ENCODE measurements at places on chromosomes 12 and 14. TPM values are rescaled to one million over a fixed set of nuclear protein-coding genes. Genes with fewer than 3 reads are reported as not detected.

GRCh38 chr14:87148655-87149054, 844.3 kb downstream of the GALC start:
- no peak for DNase-seq

DNA sequence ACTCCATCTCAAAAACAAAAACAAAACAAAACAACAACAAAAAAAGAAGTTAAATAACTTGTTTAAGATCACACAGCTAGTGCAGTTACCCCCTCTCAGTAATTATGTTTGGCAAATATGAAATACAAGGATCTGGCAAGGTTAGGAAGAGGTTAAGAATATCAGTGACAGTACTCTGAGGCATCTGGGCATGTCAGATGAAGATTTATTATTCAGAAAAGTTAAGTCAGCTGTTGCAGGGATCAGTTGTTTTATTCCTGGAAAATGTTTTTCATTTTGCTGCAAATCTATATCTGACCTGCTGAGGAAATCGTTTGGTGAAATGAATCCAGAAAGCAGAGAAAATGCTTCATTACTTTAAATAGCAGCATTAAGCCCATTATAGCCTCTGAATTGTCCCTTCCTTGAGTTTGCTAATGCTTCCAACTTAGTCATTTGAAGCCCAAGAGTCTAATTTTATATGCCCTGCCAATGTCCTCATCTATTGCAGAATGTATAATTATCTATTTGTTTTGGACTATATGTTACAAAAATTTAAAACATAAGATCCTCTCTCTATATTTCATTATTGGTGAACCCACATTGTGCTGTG, 8.1 kb downstream of the GPX2 start:
- no peak for DNase-seq

DNA sequence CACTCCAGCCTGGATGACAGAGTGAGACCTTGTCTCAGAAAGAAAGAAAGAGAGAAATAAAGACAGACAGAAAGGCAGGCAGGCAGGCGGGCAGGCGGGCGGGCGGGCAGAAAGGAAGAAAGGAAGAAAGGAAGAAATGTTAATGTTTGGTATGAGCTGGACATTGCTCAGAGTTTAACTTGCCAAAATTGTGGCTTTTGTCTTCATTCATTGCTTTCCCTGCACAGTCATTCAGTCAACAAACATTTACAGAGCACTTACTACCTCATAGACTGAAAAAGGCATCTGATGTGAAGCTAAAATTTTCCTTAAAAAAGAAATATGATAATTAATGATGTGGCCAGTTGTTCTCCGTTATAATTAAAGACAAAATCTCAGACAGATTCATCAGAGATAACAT, 247.1 kb downstream of the SPTSSA start:
- no peak for DNase-seq

GRCh38 chr12:118835926-118836325, 145.4 kb upstream of the SRRM4 start:
- DNase-seq = no peak

- DNase-seq = no peak
These were observed 287.7 kb downstream of the BMP4 start for GRCh38 chr14:53668897-53669296.

Gene ACADS
- total RNA-seq = 11.2 TPM
